ENCODE measurements at places on chromosomes 1 and 21. TPM values are rescaled to one million over a fixed set of nuclear protein-coding genes. Genes with fewer than 3 reads are reported as not detected.

DNA sequence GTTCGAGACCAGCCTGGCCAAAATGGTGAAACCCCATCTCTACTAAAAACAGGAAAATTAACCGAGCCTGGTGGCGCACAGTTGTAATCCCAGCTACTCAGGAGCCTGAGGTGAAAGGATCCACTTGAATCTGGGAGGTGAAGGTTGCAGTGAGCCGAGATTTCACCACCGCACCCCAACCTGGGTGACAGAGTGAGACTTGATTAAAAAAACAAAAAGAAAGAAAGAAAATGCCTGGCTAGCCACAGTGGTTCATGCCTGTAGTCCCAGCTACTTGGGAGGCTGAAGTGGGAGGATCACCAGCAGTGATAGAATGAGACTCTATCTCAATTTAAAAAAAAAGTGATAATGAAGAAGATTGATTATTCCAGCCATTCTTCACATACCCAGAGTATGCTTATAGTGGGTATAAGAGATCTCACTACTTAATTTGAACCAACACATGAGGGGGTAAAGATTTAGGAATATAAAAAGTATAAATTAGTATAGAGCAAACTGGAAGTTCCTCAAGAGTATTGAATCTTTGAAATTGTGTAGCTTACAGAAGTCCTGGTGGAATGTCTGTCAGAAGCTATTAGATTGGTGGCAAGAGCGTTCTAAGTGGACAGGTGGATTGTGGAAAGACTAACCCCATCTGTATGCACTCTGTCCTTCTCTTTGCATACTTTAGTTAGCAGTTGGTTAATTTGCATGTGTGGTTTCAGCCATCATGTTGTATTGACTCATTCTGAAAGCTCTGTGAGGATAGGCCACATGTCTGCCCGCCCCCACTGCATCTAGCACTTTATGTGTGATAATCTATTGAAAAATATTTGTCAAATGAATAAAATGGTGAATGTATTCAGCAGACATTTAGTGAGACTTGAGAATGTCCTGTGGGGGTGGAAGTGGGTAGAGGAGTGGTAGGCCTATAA, 25.0 kb downstream of the RLF start:
- no peak overlapping the region for H3K27ac ChIP-seq
- no peak overlapping the region for H3K4me3 ChIP-seq
- no peaks in the 10 kb centered on the region for H3K4me1 ChIP-seq
- peaks cover 3% of the 10 kb centered on the region for H3K36me3 ChIP-seq
- no peak for DNase-seq
- H3K27me3 ChIP-seq, result no peaks in the 10 kb centered on the region

DNA sequence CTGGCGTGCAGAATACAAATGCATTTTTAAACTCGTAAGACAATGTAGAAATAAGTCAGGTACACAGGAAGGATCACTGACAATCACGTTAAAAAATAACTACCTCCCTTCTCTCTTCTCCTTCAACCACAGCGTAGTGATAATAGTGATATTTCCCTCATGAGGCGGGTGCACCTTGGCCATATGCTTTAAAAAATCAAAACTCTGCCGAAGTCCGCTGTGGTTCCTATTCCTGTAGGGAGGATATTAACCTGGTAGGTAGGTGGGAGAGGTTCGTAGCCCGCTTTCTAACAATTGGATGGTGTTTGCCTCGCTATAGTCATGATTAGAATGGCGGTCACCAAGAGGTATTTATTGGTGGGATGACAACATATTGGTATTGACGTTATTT, 732 bp downstream of the GREM2 start:
- DNase-seq, result no peak
- H3K27me3 ChIP-seq, result no peaks in the 10 kb centered on the region
- H3K36me3 ChIP-seq, result no peaks in the 10 kb centered on the region
- H3K4me1 ChIP-seq, result no peaks in the 10 kb centered on the region
- peak overlapping the region; percentile 88 for H3K4me3 ChIP-seq

GRCh38 chr1:220703305-220703704, 13.1 kb downstream of the C1orf115 start:
- DNase-seq, result no peak
- peaks cover 10% of the 10 kb centered on the region for H3K4me1 ChIP-seq
- H3K27ac ChIP-seq, result no peak overlapping the region
- no peaks in the 10 kb centered on the region for H3K36me3 ChIP-seq
- no peaks in the 10 kb centered on the region for H3K27me3 ChIP-seq

DNA sequence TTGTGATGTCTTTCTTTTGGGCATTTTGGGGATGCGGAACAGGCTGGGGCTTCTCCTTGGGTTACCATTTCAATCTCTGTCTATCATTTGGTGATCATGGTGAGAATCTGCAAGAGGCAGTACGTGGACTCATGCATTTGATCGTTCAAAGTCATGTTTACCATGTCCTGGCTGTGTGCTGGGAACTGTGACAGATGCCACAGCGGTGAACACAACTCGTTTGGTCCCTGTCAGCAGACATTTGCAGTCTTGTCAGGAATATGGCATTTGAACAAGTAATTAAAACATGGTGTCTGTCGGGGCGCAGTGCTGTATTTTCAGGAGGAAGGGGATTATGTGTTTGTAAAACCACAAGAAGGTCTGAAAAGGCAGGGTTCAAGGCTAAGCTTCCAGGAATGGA, 103.3 kb upstream of the IGSF21 start:
- H3K4me3 ChIP-seq, result no peak overlapping the region
- peaks cover 2% of the 10 kb centered on the region for H3K27me3 ChIP-seq
- no peaks in the 10 kb centered on the region for H3K4me1 ChIP-seq
- DNase-seq, result no peak

- H3K4me1 ChIP-seq, result no peaks in the 10 kb centered on the region
- no peaks in the 10 kb centered on the region for H3K36me3 ChIP-seq
- no peak overlapping the region for H3K4me3 ChIP-seq
- H3K27me3 ChIP-seq, result no peaks in the 10 kb centered on the region
These were observed 59.4 kb downstream of the C1orf94 start for GRCh38 chr1:34236089-34236488.

DNA sequence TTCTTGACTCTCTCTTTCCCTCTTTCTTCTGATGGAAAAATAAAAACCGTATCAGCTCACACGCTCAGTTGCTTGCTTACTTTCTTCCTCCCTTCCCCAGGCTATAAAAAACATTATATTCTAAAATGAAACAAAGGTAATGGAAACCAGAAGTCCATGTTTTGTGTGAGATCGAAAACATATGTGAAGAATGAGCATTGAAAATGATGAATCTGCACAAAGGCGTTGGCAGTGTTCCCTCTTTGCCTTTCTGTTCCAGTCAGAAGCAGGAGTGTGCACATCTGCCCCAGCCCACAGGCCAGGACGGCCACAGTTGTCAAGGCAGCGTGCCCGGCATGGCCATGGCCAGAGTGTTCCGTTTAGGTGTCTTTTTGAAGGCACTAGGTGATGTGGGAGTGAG, 185.3 kb upstream of the USP24 start:
- H3K4me3 ChIP-seq, result no peak overlapping the region
- H3K36me3 ChIP-seq, result no peaks in the 10 kb centered on the region
- no peaks in the 10 kb centered on the region for H3K4me1 ChIP-seq
- no peaks in the 10 kb centered on the region for H3K27me3 ChIP-seq
- DNase-seq, result no peak

- H3K27ac ChIP-seq, result no peak overlapping the region
- peaks cover 2% of the 10 kb centered on the region for H3K36me3 ChIP-seq
- H3K4me3 ChIP-seq, result no peak overlapping the region
These were observed 27.2 kb upstream of the MX1 start for GRCh38 chr21:41398831-41399230.

GRCh38 chr21:46351476-46352163, 27.7 kb downstream of the PCNT start:
- no peaks in the 10 kb centered on the region for H3K27me3 ChIP-seq
- no peak for DNase-seq
- H3K36me3 ChIP-seq, result peaks cover 30% of the 10 kb centered on the region
- H3K4me1 ChIP-seq, result no peaks in the 10 kb centered on the region
- no peak overlapping the region for H3K27ac ChIP-seq
- H3K4me3 ChIP-seq, result no peak overlapping the region

DNA sequence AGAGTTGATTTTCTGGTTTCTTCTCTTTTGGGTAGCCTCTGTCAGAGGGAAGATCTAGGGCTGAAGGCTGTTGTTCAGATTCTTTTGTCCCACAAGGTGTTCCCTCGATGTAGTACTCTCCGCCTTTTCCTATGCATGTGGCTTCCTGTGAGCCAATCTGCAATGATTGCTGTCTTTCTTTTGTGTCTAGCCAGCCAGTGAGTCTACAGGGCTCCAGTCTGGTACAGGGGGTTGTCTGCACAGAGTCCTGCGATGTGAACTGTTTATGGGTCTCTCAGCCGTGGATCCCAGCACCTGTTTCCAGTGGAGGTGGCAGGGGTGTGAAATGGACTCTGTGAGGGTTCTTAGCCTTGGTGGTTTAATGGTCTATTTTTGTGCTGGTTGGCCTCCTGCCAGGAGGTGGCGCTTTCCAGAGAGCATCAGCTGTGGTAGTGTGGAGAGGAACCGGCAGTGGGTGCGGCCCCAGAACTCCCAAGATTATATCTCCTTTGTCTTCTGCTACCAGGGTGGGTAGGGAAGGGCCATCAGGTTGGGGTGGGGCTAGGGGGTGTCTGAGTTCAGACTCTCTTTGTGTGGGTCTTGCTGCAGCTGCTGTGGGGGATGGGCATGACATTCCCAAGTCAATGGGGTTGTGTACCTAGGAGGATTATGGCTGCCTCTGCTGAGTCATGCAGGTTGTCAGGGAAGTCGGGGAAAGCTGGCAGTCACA, 81.3 kb upstream of the C21orf91 start:
- H3K27me3 ChIP-seq, result no peaks in the 10 kb centered on the region
- no peaks in the 10 kb centered on the region for H3K4me1 ChIP-seq
- no peaks in the 10 kb centered on the region for H3K36me3 ChIP-seq
- no peak overlapping the region for H3K27ac ChIP-seq
- H3K4me3 ChIP-seq, result no peak overlapping the region

GRCh38 chr1:94272388-94272787, 35.0 kb upstream of the ARHGAP29 start:
- no peaks in the 10 kb centered on the region for H3K36me3 ChIP-seq
- no peaks in the 10 kb centered on the region for H3K27me3 ChIP-seq
- DNase-seq, result no peak
- H3K4me1 ChIP-seq, result no peaks in the 10 kb centered on the region
- no peak overlapping the region for H3K27ac ChIP-seq

DNA sequence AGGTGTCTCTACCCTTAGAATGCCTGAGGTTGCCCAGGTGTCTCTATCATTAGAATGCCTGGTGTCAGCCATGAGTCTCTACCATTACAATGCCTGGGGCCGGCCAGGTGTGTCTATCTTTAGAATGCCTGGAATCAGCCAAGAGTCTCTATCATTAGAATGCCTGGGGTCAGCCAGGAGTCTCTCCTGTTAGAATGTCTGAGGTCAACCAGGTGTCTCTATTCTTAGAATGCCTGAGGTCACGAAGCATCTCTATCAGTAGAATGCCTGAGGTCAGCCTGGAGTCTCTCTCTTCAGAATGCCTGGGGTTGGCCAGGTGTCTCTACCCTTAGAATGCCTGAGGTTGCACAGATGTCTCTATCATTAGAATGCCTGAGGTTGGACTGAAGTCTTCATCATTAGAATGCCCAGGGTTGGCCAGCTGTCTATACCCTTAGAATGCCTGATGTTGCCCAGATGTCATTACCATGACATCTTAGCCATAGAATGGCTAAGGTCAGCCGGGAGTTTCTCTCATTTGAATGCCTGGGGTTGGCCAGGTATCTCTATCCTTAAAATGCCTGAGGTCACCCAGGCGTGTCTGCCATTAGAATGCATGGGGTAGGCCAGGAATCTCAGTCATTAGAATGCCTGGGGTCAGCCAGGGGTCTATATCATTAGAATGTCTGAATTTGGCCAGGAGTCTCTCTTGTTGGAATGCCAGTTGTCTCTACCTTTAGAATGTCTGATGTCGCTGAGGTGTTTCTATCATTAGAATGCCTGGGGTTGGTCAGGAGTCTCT, 44.0 kb downstream of the RNF187 start:
- no peak for DNase-seq
- no peak overlapping the region for H3K4me3 ChIP-seq
- H3K36me3 ChIP-seq, result no peaks in the 10 kb centered on the region
- H3K27ac ChIP-seq, result no peak overlapping the region
- no peaks in the 10 kb centered on the region for H3K4me1 ChIP-seq

GRCh38 chr1:165612062-165612461, 19.0 kb upstream of the MGST3 start:
- DNase-seq, result no peak
- no peak overlapping the region for H3K27ac ChIP-seq
- no peaks in the 10 kb centered on the region for H3K27me3 ChIP-seq
- no peaks in the 10 kb centered on the region for H3K36me3 ChIP-seq

DNA sequence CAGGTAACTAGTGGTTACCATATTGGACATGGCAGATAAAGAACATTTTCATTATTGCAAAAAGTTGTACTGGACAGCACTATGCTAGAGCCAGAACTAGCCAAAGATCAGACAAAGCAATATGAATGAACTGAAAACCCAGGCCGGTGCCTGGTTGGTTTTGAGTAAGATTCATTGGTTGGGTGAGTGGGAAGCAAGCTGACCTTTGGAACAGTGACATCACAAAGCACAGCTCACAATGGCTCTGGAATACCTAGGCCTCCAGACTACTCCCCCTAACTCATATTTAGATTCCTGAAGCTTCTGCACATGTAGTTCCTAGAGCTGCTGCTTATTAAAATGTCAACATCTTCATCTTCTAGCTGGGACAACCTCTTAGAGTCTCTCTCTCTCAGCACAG, at the start of gene TMCO2:
Gene TMCO2 (plus strand): TSS at position 283 of the 400 bp plus-strand sequence. CDS start 57 bp downstream, at position 340.
- H3K4me3 ChIP-seq, result no peak within 1 kb of the TSS
- H3K27ac ChIP-seq, result no peak within 1 kb of the TSS
- H3K27me3 ChIP-seq, result no peaks in the 10 kb centered on the region
- no peaks in the 10 kb centered on the region for H3K36me3 ChIP-seq
- no peaks in the 10 kb centered on the region for H3K4me1 ChIP-seq

DNA sequence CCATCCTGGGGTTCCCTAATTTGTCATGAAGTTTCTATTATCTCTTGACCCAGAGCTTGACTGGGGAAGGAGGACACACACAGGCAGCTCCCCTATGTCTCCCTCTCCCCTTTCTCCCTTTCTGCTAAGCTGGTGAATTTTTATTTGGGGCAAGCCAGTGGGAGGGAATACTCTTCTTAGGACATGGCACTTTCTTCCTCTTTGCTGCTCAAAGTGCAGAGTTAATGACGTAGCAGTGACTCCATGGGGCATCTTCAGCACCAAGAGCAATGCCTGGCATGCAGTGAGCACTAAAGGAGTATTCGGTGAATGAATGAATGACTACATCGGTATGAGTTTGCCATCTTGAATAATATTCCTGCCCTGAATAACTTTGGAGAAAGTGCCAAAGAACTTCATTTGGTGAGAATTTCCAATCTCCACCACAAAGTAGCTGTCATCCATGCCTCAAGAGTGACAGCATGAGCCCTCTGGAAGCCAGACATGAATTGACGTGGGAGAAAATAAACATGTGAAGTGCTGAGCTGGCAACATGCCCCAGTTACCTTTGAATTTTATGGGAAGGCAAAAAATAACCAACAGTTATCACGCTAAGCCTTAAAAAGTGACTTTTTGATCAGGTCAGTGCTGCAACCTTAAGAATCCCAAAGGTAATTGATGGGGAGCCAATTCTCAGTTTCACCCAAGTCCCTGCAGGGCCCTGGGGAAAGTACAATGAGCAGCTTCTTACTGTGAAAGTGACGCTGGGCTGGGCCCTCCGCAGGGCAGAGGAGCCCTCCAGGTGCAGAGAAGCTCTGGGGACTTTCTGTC, 22.1 kb upstream of the ATF3 start:
- H3K27ac ChIP-seq, result no peak overlapping the region
- no peaks in the 10 kb centered on the region for H3K4me1 ChIP-seq
- no peak overlapping the region for H3K4me3 ChIP-seq
- peaks cover 2% of the 10 kb centered on the region for H3K27me3 ChIP-seq

The HAPLN2 gene
- 1.9 TPM for total RNA-seq

The OR2L2 gene
- 0.09 TPM for total RNA-seq

The TATDN3 gene
- total RNA-seq, result 18.6 TPM

The SPRR1A gene
- total RNA-seq, result not detected

The SPRR4 gene
- total RNA-seq, result not detected

The MRPL39 gene
- total RNA-seq, result 24.1 TPM
